Skeletal muscle cell (primary cell): ENCODE measurements at places on chromosomes 12 and 14.
A peak's percentile ranks its signal among the peaks of the same experiment; 100 is the strongest.

- no peak for DNase-seq
Measured at GRCh38 chr12:47293406-47293805, 213.6 kb upstream of the AMIGO2 start.

- peak; percentile 93 for DNase-seq
Measured at GRCh38 chr12:48956279-48957140, 777 bp downstream of the ARF3 start.

GRCh38 chr14:59254146-59254910 lies 65.9 kb downstream of the DAAM1 start:
- peak; percentile 97 for DNase-seq

GRCh38 chr12:116159593-116160200 lies 117.8 kb downstream of the MED13L start:
- no peak for DNase-seq

GRCh38 chr12:79650440-79650839 lies 40.3 kb downstream of the PAWR start:
- no peak for DNase-seq

- DNase-seq, result no peak
Measured at GRCh38 chr14:69473260-69473659, 11.3 kb upstream of the PLEKHD1 start.

- DNase-seq, result no peak
Measured at GRCh38 chr12:124703856-124704255, 136.4 kb upstream of the NCOR2 start.

DNA sequence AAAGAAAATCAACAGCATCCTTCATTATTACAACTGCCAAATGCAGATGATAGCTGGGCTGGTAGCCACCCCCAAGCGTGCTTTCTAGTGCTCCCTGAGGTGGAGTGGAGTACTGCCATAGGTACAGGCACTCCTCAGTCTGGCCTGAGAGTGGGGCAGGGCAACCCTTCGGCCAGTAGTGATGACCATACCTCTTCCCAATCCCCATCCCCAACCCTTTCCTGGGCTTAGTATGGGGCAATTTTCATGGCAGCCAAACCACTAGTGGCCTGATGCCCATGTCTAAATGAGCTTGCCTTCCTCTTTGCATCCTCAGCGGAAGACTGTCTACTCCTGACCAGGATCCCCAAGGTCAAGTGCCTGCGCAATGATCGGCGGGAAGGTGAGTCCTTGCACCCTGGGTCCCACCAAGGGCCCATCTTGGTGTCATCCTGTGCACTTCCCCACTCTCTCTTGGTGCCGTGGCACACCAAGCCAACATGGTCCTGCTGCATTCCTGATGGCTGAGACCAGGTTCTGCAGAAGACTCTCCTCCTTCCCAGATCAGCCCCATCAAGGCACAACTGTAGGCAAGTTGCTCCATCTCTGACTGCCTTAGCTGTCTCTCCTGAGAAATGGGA lies 65.8 kb downstream of the GALNT16 start:
- no peak for DNase-seq

- DNase-seq, result no peak
Measured at GRCh38 chr12:133130808-133131128, 341 bp downstream of the ZNF10 start.

GRCh38 chr12:114444422-114445279 lies 38.7 kb upstream of the TBX5 start:
- DNase-seq, result no peak

DNA sequence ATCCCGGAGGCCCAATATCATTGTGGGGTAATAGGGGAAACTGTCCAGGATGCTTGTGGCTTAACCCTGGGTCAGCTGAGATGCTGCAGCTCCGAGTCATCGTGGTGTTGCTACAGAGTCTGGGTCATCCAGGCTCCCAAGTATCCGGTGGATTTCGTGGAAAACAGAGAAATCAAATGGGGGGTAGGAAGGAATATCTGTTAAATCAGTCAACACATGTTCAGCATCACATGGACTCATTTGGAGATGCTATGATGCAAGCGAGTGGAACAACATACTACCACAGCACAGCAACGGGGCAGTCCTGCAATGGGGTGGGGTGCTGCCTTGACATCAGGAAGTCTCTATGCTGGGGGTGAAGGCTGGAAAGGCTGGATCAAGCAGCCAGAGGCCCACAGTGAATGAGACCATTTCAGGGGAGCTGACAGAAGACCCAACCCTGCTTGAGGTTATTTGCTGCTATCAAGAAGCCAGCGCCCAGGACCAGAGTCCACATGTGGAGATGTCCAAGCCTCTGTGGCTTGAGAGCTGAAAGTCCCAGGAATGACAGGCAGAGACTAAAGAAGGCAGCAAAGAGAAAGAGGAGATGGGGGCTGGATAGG lies 22.9 kb downstream of the VDR start:
- peak; percentile 99 for DNase-seq

DNA sequence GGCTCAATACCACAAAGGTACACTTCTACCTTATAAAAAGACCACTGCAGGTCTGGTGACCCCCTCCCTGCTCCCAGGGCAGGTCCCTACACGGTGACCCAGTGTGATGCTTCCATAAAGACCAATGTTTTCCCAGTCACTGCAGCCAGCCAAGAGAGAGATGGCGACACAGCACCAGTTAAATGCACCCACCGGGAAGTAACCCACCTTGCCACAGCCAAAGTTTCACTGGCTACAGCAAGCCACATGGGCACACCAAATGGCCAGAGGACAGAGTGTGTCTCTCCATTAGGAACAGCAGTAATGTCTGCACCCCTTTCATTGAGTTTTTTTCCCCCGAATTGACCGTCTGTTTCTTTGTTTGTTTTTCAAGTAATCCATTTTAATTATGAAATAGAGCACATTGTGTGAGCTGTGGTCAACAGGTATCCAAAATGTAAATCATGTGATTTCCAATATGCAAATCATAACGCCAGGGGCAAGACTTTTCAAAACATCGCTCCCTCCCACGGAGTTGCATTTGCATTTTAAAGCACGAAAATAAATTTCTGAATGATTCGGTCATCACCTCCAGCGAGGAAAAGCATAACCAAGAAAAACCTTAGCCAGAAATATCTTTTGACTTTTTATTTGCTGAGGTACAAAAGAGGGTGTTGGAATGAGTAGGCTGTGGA lies 48.9 kb upstream of the EML1 start:
- DNase-seq, result no peak

- DNase-seq, result no peak
Measured at GRCh38 chr14:21069388-21070082, 569 bp upstream of the ARHGEF40 start.

GRCh38 chr12:56469007-56469930 lies 891 bp downstream of the SPRYD4 start:
- DNase-seq, result no peak

GRCh38 chr14:83172363-83172762 lies 1638.7 kb upstream of the SEL1L start:
- DNase-seq, result no peak

DNA sequence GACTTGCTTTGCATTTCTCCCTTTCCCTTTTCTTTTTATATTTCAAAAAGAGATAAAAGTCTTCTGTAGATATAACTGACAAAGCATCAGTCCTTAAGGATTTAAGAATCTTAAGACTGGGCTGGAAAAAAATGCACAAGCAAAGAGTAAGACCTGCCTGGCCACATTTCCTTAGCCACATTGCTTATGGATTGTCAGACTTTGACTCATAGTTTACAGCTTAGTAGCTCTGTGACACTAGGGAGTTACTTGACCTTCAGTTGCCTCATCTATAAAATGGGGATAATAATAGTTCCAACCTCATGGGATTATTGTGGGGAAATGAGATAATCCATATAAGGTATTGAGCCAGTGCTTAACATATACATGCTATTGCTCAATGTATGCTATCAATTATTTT lies 66.4 kb upstream of the STK38L start:
- peak; percentile 90 for DNase-seq

DNA sequence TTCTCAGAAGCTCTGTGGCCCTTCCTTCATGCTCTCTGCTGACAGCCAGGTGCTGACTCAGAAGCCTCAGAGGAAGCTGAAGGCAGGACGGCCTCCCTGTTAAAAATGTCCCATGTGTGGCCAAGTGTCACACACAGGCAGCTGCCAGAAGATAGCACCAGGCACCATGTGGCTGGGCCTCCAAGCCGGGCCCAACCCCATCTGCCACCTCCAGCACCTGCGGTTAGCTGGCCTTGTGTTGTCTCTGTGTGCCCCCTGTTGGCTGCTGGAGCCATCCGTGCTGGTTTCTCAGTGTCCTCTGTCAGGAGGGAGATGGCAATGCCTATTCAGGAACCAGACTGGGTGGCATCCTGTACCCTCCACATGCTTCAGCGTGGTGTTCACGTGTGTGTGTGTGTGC lies 63.2 kb downstream of the TSPAN11 start:
- no peak for DNase-seq

- no peak for DNase-seq
Measured at GRCh38 chr14:99023371-99023770, 248.6 kb downstream of the BCL11B start.

DNA sequence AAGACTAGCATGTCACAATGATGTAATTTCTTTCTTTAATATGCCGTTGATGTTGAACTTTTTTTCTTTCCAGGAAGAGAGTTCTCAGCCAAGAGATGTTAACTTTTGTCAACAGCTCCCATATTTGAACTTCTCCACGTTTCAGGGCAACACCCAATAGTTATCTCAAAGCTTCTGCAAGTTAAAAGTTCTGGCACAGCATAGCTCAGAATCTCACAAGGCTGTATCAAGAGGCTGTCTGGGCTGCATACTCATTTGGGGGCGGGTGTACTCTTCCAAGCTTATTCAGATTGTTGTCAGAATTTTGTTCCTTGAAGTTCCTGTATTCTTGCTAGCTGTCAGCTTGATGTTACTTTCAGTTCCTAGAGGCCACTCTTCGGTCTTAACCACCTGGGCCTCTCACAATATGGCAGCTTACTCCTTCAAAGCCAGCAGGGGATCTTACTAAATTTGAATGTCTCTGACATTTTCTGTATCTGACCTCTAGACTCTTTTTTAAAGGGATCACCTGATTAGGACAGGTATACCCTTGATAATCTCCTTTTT lies 38.9 kb downstream of the KCNC2 start:
- DNase-seq, result peak; percentile 18

DNA sequence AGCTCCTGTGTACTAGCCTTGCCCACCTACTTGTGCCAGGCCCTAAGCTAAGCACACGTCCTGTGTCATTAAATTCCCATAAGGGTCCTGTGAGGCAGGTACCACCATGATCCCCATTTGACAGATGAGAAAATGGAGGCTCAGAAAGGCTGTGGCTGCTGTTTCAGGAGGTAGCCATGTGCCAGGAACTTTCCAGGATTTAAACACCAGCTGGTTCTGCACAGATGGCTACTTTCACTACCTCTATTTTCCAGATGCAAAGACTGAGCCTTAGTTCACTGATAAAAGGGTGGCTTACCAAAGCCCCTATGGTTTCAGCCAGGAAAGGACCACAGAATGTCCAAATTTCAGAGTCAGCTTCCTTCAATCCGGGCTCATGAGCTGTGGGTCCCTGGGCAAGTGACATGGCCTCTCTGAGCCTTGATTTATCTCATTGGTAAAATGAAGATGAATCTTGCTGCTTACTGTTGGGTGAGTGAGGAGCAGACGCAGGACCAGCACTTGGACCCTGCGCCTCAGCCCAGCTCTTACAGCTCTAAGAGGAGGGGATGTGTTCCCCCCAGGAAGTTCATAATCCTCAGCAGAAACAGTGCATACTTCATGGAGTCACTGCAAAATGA lies 23.5 kb downstream of the CMKLR1 start:
- DNase-seq, result no peak

DNA sequence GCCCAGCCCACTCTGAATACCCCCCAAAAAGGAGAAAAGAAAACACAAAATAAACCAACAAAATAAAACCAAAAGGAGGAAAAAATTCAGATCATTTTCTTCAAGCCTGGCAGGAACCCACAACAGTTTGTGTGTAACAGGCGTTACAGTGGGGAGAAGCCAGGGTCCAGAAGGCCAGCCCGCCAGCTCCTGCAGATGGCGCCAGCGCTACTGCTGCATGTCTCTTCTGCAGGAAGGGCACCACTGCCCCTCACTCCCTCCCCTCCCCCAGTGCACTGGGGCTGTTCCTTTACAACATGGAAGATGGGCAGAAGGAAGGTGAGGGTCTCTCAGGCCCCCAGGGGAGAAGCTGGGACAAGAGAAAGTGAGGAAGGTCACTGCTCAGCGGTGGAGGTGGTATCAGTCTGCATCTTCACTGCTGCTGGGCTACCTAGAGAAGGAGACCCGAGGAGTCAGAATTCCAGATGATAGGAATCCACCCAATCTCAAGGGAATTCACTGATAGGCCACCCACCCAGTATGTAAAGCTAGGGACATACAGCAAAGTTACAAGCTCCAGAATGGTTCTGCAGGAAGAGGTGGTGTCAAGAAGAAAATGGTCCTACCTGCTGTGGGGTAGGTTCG lies 2.3 kb upstream of the NOP2 start:
- no peak for DNase-seq

- no peak for DNase-seq
Measured at GRCh38 chr12:129570796-129571400, 332.9 kb downstream of the TMEM132D start.

- no peak for DNase-seq
Measured at GRCh38 chr14:92687681-92688433, 60.6 kb downstream of the LGMN start.
